DMS79 (cell line): ENCODE measurements at places on chromosomes 12 and 14.

- no peak for DNase-seq
Measured at GRCh38 chr14:94673071-94673470, 60.9 kb downstream of the SERPINA3 start.

- DNase-seq = no peak
Measured at GRCh38 chr12:1692226-1692625, 1.4 kb downstream of the ADIPOR2 start.

DNA sequence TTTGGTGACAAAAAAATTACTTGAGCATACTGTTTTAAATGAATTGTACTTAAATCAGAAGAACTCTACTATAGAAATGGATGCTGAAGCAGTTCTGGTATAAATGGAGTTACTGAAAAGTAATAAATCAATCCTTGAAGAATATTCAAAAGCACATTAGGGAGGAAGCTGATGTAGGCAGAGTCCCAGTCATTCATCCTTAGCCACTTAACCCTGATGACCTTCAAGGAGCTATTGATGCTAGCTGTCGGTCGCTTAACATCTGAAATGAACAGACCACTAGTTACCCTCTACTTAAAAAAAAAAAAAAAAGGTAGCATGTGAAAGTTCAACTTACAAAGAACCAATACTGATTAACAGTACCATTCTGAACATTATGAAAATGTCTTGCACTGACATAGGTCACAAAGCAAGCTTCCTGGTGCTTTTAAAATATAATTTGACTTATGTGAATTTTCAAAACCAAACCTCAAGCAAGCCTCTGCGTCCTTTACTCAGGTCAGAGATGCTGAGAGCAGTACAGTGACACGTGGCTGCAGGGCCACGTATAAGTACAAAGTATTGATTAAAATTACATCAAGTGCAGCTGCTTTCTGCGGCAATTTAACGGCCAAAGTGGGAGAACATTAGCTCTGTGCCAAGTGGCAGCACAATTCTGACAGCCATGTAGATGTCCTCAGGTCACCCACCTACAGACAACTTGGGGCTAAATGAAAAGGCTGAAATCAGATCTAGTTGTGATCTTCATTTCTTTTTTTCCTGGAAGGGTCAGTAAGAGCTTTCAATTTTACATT lies 18.1 kb downstream of the PPM1H start:
- no peak for DNase-seq

DNA sequence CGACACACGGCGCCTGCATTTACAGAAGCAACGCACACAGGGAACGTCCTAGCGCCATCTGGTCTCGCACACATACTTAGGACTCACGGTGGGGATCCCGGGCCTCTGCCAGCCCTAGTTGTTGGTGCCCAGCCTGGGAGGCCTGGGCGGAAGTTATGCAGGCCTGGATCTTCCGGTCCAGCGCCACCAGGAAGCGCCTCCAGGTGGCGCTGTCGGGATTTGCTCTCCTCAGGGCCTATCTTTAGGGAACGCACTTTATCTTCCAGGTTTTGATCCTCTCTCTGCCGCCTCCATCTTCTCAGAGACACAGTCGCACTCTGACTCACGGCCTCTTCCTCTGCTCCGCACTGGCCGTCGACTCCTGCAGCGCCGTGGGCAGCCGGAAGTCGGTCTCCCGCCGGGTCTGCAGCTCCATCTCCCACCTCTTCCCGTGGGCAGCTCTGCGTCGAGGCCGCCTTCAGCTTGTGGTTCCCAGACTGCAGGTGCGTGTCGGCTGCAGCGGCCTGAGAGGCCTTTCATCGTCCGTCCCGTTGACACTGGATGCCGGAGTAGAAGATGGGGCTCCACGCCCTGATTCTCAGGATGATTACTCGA lies 760.4 kb downstream of the TMEM121 start:
- DNase-seq = no peak

DNA sequence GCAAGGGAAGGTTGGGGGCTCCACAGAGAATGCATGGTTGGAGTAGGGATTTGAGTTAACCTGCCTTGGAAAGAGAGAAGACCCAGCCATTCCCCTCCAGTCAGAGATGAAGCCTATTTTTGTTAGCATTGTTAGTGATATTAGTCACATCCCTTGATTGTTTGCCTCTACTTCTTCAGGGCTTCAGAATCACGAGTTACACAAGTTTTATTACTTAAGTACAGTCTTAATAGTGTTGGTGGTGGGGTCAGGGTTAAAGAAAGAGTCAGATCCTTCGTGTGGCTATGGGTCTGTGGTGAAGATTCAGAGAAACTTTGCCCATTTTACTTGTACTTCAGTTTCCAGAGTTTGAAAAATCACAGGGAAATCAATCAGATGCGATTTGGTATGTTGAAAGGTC lies 363.1 kb downstream of the LRIG3 start:
- no peak for DNase-seq

DNA sequence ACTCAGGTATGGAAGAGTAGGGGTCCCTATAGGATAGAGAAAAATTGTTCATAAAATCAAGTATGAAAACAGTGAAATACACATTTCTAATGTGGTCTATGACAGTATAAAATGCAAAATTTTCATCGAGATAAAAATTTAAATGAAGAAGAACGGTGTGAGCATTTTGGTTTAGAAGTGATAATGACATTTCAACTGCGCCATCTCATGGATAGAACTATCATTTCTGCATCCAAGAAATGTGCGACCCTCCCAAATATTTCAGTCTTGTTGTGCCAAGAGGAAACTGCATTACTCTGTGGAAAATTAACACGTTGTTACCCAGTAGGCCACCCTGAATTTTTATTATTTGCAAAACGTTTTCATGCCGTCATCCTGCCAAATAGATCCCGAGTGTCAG lies 108.8 kb downstream of the CRACR2A start:
- no peak for DNase-seq

GRCh38 chr14:61147831-61148549 lies 133.1 kb downstream of the TMEM30B start:
- DNase-seq = peak; percentile 63

- no peak for DNase-seq
Measured at GRCh38 chr14:54098536-54098935, 141.9 kb upstream of the BMP4 start.

GRCh38 chr12:88185279-88185678 lies 43.2 kb downstream of the TMTC3 start:
- DNase-seq = no peak

DNA sequence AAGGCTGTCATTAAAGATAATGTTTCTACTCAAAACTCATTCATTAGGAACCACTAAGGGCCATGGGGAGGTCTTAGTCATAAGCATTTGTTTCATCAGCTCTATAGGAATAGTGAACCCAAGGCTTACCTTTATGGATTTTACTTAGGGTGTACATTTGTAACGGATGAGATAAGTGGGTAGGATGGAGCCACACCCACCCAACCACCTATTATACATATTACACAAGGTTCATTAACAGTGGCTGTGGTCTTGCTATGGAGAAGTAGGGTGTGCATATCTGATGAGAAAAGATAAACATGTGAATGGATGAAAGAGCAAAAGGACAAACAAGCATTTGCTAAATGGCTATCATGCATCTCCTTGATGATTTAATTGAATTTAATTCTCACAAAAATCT lies 39.6 kb upstream of the ITPR2 start:
- DNase-seq = peak; percentile 86

GRCh38 chr14:56064513-56064912 lies 53.7 kb upstream of the PELI2 start:
- peak; percentile 59 for DNase-seq

GRCh38 chr14:100738269-100738691 lies 11.6 kb downstream of the DLK1 start:
- no peak for DNase-seq

- peak; percentile 66 for DNase-seq
Measured at GRCh38 chr12:123601602-123602489, at the start of gene DDX55. TSS of gene DDX55 (plus strand) at chr12:123602099. CDS start at chr12:123602149, 50 bp downstream.

- DNase-seq = no peak
Measured at GRCh38 chr12:28278499-28278898, 88.2 kb downstream of the CCDC91 start.

DNA sequence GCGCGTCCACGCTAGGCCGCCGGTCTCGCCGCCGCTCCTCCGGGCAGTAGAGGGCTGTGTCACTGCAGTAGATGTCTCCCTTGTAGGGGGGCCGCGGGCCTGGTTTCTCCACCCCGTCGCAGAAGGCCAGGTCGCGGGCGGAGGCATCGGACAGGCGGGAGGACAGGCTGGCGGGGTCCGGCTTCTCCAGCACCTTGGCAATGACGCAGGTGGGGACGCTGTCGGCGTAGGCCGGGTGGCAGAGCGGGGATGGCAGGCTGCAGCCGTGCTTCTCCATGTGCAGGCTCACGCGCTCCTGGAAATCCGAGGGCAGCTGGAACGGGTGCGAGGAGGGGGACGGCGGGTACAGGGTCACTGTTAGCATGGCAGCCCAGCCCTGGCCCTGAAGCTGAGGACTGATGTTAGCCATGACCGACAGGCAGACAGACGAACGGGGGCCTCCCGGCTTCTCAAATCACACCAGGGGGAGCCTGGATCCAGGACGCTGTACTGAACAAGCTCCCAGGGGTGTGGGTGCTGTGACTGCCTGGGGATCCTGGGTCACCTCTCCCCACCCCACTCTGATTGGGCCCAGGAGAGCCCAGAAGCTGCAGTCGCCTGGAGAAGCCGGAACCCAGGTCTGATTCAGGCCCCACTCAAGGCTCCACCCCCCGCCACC lies 48.1 kb downstream of the BEGAIN start:
- DNase-seq = no peak

DNA sequence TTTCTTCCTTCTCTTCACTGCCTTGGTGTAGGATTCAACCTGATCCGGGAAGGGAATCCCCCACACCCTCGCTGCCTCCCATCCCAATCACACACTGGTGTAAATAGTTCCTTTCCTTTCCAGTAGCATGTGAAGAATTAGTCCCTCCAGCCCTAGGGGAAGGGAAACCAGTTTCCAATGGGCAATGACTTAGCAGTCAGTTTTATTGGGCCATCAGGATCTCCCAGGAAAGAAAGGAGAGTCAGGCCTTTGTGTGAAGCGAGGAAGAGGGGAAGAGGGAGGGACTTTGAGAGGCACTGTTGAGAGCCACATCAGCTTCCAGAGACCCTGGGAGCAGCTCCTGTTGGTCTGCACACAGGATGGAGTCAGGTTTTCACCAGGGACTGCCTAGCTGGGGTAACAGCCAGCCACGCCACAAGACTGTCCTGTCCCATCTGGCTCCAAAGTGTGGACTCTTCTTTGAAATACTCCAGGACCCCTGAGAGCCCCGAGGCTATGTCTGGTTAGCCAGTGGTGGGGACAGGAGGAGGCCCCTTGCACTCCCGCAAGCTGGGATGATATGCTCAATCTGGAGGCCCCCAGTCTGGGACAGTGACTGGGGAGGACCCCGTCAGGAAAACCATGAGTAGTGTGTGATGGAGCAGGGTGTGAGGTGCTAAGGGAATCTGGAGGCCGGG lies 27.9 kb downstream of the MOAP1 start:
- DNase-seq = no peak

- DNase-seq = no peak
Measured at GRCh38 chr14:66043921-66044320, 442.2 kb upstream of the CCDC196 start.

- no peak for DNase-seq
Measured at GRCh38 chr14:76086636-76087035, 65.1 kb upstream of the GPATCH2L start.

- no peak for DNase-seq
Measured at GRCh38 chr12:74105434-74105833, 432.2 kb upstream of the ATXN7L3B start.

GRCh38 chr14:34172550-34173368 lies 221.9 kb upstream of the EGLN3 start:
- DNase-seq = no peak

GRCh38 chr12:54590978-54591591 lies 2.6 kb upstream of the PPP1R1A start:
- no peak for DNase-seq

DNA sequence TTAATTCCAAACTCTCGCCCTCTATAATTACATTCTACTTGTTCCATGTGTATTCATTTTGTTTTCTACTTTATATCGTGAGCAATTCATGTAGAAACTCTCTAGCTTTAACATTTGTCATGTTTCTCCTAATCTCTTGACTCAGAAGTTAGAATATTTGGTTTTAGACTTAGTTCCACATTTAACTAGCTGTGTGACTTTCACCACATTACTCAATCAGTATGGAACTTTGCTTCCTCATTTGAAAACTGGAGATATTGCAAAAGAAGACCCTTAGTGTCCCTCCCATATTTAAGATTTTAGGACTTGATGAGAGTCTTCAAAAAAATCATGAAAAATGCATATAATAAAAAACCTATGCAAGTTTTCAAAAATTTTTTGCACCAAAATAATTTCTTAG lies 447.5 kb downstream of the GXYLT1 start:
- no peak for DNase-seq

- no peak for DNase-seq
Measured at GRCh38 chr12:132602572-132603239, 7.7 kb downstream of the LRCOL1 start.

GRCh38 chr14:100827101-100828021 lies 1.4 kb downstream of the MEG3 start:
- DNase-seq = no peak

DNA sequence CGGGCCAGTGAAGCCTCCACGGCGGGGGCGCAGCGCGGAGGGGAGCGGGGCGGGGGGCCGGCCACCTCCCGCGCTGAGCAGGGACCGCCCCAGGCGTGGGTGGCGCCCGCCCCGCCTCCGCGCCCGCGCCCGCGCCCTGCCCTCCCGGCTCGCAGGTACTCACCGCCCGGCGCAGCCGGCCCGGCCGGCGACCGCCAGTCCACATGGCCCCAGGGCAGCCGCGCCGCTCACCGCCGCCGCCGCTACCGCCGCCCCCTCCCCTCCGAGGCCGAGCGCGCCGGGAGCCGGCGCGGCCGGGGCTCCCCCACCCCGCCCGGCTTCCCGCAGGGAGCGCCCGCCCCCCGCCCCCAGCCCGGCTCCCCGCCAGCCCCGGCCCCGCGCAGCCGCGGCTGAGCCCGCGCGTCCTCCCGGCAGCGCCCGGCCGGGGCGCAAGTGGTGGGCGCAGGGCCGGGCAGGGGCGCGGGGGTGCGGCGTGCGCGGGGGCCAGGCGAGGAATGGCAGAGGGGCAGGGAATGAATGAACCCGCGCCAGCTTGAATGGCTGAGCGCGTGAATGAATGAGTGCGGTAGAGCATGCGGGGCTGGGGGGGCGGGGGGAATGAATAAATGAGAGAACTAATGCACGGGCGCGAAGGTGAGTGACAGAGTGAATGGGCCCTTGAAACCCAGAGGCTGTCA lies at the start of gene BEGAIN:
Gene BEGAIN, minus strand, starts transcription at position 332 of the 677 bp plus-strand sequence. Its CDS starts 127 bp downstream, at position 205.
- no peak for DNase-seq

DNA sequence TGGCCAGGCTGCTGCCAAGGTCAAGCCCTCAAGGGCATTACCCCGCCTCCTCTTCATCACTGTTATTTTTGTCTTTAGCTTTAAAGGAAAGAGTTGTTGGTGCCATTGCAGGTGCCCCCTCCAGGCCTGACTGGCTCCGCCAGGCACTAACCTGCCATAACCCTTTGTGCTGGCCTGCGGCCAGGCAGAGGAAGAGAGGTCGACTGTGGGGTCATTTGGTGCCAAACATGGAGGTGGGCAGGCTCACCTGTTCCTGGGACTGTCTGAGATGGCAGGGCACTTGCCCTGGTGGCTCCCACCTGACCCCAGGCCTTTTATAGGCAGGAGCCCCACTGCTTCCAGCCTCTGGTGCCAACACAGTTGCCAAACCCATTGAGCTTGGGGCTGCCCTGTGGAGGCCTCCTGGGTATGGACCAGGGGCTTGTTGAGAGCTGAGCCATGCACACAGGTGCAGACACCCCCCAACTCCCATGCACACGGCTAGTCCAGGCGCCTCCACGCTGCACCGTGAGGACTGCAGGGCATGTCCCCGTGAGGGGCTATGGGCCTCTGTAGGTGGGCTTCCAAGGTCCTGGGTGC lies 29.4 kb upstream of the PLD4 start:
- DNase-seq = peak; percentile 70

- DNase-seq = peak; percentile 42
Measured at GRCh38 chr12:89346741-89347324, 5.5 kb downstream of the DUSP6 start.

- DNase-seq = no peak
Measured at GRCh38 chr12:873954-874353, 75.5 kb downstream of the RAD52 start.
